SJCRH30 (cell line): ENCODE measurements at places on chromosomes 2 and 18. TPM values are rescaled to one million over a fixed set of nuclear protein-coding genes. Genes with fewer than 3 reads are reported as not detected.

The CNRIP1 gene
- 17.5 and 20.8 TPM in 2 replicates for total RNA-seq

The SLC40A1 gene
- total RNA-seq: 44.9 and 48.3 TPM in 2 replicates

The STON1 gene
- total RNA-seq: 12.5 and 13.7 TPM in 2 replicates

The STRN gene
- total RNA-seq: 33.1 and 37.3 TPM in 2 replicates

The DUSP2 gene
- total RNA-seq: 0.67 and 1.0 TPM in 2 replicates

The PDCL3 gene
- 22.4 and 23.1 TPM in 2 replicates for total RNA-seq

The RIT2 gene
- total RNA-seq: not detected in 2 replicates

The GALNT5 gene
- total RNA-seq: 0.02 TPM in 1 of 2 replicates, not detected in the other

- no peaks in the 10 kb centered on the region for H3K27me3 ChIP-seq
- H3K4me3 ChIP-seq: no peak overlapping the region
- H3K36me3 ChIP-seq: no peaks in the 10 kb centered on the region
- H3K4me1 ChIP-seq: no peaks in the 10 kb centered on the region
Observed at GRCh38 chr2:74515981-74516633, 1.9 kb downstream of the TLX2 start.

GRCh38 chr2:231687133-231687852 is 21.0 kb upstream of the PTMA start:
- no peak overlapping the region for H3K27ac ChIP-seq
- H3K4me3 ChIP-seq: no peak overlapping the region
- H3K4me1 ChIP-seq: no peaks in the 10 kb centered on the region

DNA sequence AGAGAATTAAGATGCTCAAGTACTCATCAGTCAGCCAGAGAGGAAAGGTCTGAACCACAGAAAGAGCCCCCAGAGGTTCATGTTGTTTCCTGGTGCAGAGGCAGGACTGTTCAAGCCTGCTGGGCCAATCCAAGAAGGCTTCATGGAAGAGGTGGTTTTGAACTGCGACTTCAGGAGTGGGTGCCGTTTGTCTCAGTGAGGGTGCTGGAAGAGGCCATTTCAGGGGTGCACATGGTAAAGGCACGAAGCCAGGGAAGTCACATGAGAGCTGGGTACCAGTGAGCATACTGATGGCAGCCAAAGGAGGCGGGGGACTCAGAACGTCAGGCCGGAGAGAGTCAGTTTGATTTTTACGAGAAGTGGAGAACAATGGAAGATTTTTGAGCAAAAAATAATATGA is 55.5 kb downstream of the EMILIN2 start:
- H3K27ac ChIP-seq: no peak overlapping the region
- no peaks in the 10 kb centered on the region for H3K4me1 ChIP-seq
- H3K27me3 ChIP-seq: no peaks in the 10 kb centered on the region

DNA sequence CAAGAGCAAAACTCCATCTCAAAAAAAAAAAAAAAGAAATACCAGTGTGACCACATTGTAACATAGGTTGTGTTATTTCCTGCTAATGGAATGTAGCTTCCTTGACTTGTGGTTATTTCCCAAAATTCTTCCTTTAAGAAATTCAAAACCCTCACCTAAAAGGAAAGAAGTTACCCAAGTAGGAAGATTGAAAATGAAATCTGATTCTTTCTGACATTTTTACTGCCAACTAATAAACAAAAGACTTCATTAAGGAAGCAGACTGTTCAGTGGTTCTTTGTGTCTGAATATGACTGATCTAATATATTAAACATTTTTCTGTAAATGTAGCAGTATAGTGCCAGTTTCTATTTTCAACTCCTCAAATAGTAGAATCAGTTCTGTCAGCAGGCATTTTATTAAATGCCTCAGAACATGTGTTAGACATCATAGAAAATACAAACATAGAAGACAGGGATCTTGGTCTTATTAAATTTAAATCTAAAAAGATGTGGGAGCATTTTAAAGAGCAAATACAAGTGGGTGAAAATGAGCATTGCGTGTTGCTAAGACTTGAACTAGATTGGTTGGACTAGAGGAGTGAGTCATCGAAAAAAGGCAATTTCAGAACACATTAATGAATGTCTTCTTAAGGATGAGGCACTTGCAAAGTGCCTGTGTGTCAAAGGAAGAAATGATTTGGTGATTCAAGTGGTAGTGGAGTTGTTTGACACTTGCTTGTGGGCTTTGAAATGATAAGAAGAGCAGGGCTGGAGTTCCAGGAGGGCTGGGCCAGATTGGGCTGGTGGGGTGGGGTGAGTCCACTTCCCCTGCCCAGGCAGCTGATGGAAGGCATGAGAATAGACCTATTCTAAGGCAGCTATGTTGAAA is 53.4 kb downstream of the PKP4 start:
- H3K4me3 ChIP-seq: no peak overlapping the region
- peaks cover 46% of the 10 kb centered on the region for H3K4me1 ChIP-seq
- peak overlapping the region; percentile 45 for H3K27ac ChIP-seq

DNA sequence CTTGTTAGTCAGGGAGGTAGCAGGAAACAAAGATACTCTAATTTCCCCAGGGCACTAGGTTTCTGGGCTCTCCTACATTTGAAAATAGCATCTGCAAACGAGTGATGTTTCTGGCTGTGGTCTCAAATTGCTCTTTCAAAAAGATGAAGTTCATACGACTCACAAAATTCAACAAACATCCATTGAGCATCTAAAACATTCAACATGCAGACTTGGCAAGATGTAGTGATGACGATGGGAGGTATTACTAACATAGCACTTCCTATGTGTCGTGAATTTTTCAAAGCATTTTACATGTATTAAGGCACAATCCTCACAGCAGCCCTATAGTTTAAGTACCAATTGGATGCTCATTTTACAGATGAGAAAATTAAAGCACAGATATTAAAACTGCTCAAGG is 5.2 kb downstream of the CCBE1 start:
- DNase-seq: no peak
- no peak overlapping the region for H3K4me3 ChIP-seq
- H3K27me3 ChIP-seq: no peaks in the 10 kb centered on the region
- no peak overlapping the region for H3K27ac ChIP-seq
- no peaks in the 10 kb centered on the region; the same call in 1 of the 2 replicates for H3K4me1 ChIP-seq
- no peaks in the 10 kb centered on the region for H3K36me3 ChIP-seq

DNA sequence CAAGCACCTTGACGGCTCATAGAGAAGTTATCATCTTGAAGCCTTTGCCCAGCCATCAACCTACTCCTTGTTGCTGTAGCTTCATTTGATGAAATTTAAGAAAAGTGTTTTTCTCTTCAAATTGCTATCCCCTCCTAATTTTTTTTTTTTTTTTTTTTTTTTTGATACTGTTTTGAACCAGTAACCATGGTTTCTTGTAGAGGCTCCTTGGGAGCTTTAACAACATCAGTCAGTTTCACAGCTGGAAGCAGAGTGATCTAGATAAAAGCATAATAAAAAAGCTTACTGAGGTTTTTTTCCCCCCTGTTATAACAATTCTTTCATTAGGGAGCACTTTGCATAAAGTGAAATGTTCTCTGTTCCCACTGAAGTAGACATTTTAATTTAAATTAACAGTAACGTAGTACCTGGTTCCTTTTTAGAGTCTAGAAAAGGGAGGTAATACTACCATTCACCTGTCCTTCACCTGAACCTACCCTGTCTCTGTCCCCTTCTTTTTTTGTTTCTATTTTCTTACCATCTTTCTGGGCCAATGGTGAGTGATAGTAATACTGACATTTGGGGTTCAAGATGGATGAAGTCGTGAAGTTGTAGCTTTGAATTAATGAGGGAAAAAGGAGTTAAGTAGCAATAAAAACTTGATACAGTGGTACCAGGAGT is 101.5 kb downstream of the NCOA1 start:
- DNase-seq: no peak
- H3K36me3 ChIP-seq: peaks cover 40% of the 10 kb centered on the region
- H3K27ac ChIP-seq: no peak overlapping the region
- H3K4me1 ChIP-seq: no peaks in the 10 kb centered on the region
- H3K4me3 ChIP-seq: no peak overlapping the region

DNA sequence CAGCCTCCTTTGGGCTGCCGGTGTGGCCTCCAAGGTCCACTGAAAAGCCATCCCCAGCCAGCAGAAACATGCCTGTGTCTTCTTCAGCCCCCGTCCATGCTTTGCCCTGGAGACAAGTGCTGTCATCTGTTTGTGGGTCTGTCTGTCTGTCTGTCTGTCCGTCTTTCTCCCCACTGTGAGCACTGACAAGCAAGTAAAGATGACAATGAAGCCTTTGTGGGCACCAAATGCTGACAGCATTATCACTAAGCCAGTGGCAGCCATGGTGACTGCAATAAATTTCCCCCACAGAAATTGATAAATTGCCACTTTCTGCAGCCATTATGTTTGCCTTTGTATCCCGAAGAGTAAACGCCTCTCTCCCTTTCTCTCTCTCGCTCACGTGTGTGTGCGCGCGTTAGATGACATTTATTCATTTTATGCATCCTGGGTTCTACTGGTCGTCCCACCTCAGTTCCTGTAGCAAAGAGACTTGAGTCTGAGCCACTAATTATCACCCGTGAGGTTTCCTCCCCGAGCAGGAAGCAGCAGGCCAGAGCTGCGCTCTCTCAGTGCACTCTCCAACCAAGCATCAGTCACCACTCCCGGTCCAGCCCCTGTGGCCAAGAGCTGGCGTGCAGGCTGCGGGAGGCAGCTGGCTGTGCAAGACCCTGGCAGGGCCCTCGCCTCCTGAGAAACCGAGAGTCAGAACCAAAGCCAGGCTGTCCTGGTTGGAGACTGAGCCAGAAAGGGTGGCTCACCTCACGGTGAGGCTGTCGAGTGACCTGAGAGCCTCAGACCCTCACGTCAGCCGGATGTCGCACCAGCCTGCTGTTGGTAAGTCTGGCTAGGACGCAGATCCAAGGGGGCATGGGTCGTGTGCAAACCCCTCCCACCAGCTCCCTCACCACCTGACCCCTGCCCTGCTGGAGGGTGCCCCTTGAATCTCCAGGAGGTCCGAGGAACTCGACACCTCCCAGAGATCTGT is 6.9 kb downstream of the STEAP3 start:
- H3K36me3 ChIP-seq: no peaks in the 10 kb centered on the region
- no peaks in the 10 kb centered on the region for H3K4me1 ChIP-seq
- H3K27me3 ChIP-seq: no peaks in the 10 kb centered on the region
- no peak for DNase-seq

DNA sequence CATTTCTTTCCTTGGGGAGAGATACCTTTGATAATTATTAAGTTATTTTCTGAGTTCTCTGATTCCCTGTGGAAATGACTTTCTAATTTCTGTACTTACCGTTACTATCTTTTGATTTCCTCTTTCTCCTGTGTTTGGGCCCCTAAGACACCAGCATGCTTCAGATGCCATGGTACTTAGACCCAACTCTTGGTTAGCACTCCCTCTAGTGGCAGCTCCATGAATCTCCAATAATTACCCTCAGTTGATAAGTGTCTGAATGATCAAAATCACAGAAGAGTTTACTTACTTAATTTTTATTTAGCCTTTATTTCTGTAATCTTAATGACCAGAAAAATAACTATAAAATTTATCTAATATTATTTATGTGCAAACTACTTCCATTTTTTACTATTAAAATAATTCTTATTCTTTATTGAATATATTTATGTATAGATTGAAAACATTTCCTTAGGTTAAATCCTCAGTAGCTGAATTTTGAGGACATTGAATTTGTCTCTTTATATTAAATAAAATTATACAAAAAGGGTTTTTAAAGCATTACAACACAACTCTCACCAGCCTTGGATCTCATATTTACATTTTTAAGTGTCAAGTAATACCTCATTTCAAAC is 300.4 kb downstream of the KCNS3 start:
- DNase-seq: peak; percentile 72
- no peaks in the 10 kb centered on the region for H3K27me3 ChIP-seq
- H3K36me3 ChIP-seq: no peaks in the 10 kb centered on the region
- peak overlapping the region; percentile 37 for H3K27ac ChIP-seq
- H3K4me1 ChIP-seq: peaks cover 50% of the 10 kb centered on the region

DNA sequence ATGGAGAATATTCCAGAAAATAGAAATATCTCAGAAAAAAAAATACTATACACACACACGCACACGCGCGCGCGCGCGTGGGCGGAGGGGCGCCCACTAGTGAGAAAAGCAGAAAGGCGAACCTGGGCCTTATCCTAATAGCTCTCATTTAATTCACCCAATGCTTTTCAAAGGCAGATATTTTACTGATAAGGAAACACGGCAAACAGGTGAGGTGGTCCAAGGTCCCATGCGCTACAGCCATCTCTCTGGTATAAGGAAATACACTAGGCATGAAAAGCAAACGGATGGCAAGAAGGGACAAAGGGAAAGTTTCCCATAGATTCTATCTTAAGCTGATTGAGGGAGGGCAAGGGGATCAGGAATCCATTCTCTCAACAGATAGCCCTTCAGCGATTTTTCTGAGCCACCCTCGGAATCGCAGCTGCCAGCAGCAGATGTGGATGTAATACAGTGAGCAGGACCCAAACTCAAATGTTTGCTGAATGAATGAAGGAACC is 136.7 kb downstream of the TMEM247 start:
- H3K27me3 ChIP-seq: no peaks in the 10 kb centered on the region
- peak overlapping the region; percentile 64 for H3K27ac ChIP-seq
- peaks cover 8% of the 10 kb centered on the region; the same call in 1 of the 2 replicates for H3K36me3 ChIP-seq
- peak overlapping the region; percentile 77 for H3K4me3 ChIP-seq

- no peak overlapping the region for H3K4me3 ChIP-seq
- no peak for DNase-seq
- H3K4me1 ChIP-seq: no peaks in the 10 kb centered on the region
- no peak overlapping the region for H3K27ac ChIP-seq
Observed at GRCh38 chr2:128775217-128775913, 456.7 kb upstream of the HS6ST1 start.

GRCh38 chr2:109294523-109294922 is 165.5 kb downstream of the SH3RF3 start:
- no peak overlapping the region for H3K27ac ChIP-seq
- no peaks in the 10 kb centered on the region for H3K27me3 ChIP-seq
- no peak overlapping the region for H3K4me3 ChIP-seq
- H3K4me1 ChIP-seq: no peaks in the 10 kb centered on the region
- H3K36me3 ChIP-seq: no peaks in the 10 kb centered on the region

DNA sequence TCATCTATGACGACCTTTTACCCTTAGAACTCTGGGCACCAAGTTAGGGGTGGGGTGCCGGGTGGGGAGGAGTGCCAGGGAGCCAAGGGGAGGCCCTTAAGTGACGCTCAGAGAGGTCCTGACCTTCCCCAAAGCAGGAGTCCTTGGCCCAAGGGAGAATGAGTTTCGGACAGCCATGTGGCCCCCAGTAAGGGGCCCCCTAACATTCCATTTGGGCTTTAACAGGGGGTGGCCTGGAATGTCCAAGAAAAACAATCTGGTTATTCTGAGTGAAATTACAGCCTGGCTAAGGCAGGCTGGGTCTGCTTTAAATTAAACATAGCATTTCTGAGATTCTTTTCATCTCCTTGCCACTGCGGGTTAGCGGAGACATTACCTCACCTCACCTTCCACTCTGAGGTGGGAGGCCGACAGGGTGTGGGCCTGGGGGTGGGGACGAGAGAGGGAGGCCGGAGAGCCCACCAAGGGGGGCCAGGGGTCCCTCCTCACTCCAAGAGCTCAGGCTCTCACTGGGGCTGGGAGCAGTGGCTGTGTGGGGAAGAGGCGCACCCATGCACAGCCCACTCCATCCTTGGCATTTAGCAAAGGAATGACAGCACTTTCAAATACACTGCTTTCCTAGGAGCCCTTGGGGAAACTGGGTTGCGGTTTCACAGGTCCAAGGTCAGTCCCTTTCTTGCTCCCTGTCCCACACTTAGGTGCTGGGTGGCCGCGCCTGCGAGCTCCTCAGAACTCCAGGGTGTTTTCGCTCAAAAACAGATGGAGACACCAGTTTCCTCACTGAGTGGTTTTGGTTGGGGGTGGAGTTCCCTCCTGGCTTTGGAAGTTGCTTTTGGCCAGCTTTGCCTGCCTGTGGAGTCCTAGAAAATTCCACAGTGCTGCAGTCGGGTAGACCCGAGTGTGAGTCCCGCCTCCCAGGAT is 107.4 kb downstream of the POLR1A start:
- H3K4me1 ChIP-seq: peaks cover 48% of the 10 kb centered on the region
- H3K4me3 ChIP-seq: 0 out of 2 replicates have a peak overlapping the region, but pooled peaks have one; percentile 6
- H3K36me3 ChIP-seq: no peaks in the 10 kb centered on the region
- DNase-seq: peak; percentile 69
